ENCODE measurements at places on chromosomes 4 and X.

DNA sequence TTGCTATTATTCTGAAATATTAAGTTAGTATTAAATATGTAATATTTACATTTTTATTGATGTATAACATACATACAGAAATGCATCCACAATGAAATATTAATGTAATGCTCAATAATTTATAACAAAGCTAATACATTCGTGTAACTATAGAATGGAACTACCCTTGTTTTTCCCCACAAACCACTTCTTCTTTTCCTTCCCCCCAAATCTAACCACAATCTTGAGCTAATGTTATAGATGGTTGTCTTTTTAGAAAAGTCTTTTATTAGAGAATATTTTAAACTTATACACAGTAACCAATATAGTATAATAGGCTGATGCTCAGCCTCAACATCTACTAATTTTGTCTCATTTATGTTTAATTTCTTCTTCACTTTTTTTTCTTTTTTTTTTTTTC is 4.5 kb upstream of the ZNF732 start:
- DNase-seq = no peak

DNA sequence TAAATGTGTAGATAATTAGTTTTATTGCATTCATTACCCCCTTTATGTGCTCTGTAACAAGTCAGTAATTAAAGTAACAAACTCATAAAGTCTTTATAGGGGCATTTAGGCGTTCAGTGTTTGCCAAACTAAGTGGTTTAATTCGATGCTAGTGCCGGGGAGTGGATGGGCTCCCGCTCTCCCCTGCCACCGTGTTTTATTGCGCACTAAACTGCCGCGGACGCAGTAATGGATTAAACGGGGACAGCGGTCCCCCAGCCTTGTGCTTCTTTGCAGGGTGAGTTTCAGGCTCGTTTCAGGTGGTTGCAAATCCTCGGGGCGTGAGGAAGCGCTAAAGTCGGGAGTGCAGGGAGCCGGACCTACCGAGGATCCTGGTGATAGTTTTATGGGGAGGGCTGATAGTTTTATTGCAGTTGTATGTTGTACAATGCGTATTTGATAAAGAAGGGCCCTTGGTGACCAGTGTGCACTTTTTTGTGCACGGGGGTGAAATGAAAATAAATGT is 1.6 kb upstream of the PHOX2B start:
- DNase-seq = no peak

DNA sequence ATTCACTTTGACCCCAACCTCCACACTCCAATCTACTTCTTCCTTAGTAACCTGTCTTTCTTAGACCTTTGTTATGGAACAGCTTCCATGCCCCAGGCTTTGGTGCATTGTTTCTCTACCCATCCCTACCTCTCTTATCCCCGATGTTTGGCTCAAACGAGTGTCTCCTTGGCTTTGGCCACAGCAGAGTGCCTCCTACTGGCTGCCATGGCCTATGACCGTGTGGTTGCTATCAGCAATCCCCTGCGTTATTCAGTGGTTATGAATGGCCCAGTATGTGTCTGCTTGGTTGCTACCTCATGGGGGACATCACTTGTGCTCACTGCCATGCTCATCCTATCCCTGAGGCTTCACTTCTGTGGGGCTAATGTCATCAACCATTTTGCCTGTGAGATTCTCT is 344 bp downstream of the OR13H1 start:
- no peak for DNase-seq

- DNase-seq = no peak
Measured at GRCh38 chrX:133987188-133987587, 1.8 kb upstream of the GPC3 start.

GRCh38 chr4:90842960-90843359 is 715.8 kb downstream of the CCSER1 start:
- DNase-seq = no peak

- no peak for DNase-seq
Measured at GRCh38 chr4:54371173-54371572, 142.1 kb downstream of the PDGFRA start.

DNA sequence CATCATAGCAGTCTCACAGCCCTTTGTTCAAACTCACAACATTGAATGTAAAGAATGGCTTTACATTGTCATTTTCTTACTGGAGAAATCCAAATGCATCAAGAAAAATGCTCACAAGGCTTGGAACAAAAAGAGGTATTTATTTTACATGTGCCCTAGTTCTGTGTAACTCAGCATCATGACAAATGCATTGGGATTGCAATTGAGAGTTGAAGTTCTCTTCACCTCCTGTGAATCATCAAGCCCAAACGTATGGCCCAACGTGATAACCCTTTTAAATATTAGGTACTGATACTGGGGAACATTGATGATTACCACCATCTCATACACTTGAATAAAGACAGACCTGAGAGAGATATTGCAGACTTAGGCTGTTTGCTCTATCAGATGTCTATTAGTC is 61.6 kb downstream of the GASK1B start:
- no peak for DNase-seq

GRCh38 chr4:70658418-70658817 is 7.9 kb downstream of the JCHAIN start:
- DNase-seq = no peak

- no peak for DNase-seq
Measured at GRCh38 chr4:158094413-158095134, 78.3 kb downstream of the GASK1B start.

DNA sequence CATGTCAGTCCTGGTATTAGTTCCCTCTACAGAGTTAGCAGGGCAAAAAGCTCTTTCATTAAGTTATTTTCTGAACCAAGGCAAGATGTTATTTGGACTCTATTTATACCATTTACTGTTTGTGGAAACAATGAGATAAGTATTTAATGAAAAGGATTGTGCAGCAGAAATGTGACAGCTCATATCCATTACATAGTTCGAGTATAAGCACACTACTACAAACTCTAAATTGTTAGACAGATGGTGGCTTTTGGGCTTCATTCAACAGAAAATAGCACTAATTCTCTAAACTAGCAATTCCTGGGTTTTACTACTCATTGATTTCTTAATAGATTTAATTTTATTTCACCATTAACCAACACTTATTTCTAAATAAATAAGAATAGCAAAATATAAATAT is 95.2 kb upstream of the ANK2 start:
- no peak for DNase-seq

GRCh38 chr4:97978791-97979488 is 164.3 kb downstream of the STPG2 start:
- DNase-seq = no peak

GRCh38 chrX:71143508-71143907 is 1.1 kb upstream of the NLGN3 start:
- no peak for DNase-seq

DNA sequence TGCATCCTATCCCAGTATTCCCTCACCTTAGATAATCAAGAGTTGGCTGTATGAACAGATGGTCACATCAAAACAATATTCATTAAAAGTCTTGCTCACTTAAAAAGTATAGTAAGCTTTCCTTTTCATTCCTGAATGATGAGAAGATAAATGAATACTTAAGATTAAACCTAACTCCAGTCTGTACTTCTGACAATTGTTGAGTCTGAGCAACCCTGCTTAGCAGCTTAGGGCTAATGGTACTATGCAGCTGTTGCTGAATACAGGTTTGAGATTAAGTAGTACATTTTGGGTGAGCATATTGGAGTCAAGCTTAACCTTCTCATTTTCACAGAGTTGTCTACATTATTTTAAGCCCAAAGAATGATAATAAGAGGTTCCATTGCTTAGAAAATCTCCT is 121.7 kb upstream of the ETNPPL start:
- DNase-seq = no peak

DNA sequence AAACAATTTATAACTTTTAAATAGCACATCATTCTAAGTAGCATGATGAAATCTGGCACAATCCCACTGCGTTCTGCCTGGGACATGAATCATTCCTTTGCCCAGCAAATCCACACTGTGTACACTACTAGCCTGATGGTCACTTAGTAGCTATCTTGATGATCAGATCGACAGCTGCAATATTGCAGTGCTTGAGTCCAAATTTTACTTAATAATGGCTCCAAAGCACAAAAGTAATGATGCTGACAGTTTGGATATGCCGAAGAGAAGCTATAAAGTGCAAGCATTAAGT is 86.6 kb upstream of the NPNT start:
- DNase-seq = no peak

GRCh38 chrX:66221856-66222255 is 57.8 kb downstream of the HEPH start:
- no peak for DNase-seq

Measured in T-helper 1 cell (primary cell).